ENCODE measurements at places on chromosomes 7 and 10.

- no peak for DNase-seq
Observed at GRCh38 chr7:151687523-151688235, 168.0 kb upstream of the RHEB start.

DNA sequence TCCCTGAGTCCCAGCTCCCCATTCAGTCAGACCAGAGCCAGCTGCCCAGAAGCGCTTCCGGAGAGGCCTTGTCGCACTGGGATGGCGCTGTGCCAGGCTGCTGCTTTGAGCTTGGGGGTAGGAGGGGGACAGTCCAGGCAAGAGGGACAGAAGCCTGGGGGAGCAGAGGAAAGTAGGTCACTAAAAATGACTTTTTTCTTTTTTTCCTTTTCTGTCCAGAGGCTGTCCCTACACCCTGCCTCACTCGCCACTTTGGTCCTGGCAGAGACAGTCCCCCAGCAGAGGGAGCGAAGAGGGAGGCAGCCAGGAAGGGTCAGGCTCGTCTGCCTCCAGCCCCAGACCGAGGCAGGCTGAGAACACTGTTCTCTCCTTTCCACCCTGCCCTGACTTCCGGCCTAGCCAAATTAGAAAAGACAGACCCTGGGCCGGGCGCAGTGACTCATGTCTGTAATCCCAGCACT is 15.8 kb upstream of the TRIM8 start:
- no peak for DNase-seq

GRCh38 chr7:8149222-8149621 is 112.7 kb downstream of the ICA1 start:
- peak; percentile 53 for DNase-seq

GRCh38 chr7:123533553-123533917 is 860 bp downstream of the IQUB start:
- DNase-seq = no peak

GRCh38 chr7:42453931-42454361 is 216.9 kb upstream of the GLI3 start:
- no peak for DNase-seq

- DNase-seq = peak; percentile 21
Observed at GRCh38 chr7:124276005-124276622, 243.2 kb upstream of the TMEM229A start.

DNA sequence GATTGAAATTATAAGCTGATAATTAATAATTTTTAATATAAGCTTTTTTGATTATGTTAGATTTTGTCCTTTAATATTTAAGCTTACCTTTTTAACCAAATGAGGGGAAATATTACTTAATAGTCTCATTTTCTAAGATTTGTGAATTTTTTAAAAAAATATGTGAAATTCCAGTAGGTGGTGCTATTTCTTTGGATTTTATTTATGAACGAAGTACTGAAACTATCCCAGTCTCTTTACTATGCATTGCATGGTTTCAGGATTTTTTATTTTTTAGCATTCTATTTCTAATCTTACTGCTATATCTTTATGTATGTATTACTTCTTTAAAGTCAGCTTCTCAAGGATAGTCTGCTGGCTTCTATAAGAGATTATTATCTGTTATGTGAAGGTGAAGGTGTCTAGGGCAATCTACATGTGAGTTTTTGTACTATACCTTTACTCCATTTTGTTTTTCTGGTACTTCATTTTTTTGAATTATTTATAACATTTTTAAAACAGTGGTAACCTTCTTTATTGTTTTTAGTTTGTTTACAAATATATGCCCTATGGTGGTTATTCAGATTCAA is 78.3 kb downstream of the ATRNL1 start:
- peak; percentile 57 for DNase-seq

GRCh38 chr7:84624927-84625326 is 430.3 kb upstream of the SEMA3A start:
- no peak for DNase-seq

DNA sequence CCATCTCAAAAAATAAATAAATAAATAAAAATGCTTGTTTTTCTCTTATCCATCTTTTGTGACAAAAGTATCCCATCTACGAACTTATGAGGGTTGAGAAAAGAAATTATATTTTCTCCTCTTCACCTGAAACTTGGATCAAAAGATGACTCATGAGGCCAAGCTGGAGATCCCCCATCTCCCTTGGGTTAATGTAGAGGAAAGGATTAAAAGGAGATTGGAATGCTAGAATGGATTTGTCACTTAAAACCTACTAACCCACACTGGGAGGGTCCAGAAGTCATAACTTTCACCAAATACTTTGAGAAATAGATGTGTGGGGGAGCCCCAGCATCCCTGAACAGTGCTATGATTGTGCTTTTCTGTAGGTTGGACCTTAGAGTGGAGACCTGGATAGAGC is 46.3 kb upstream of the PIK3CG start:
- no peak for DNase-seq

DNA sequence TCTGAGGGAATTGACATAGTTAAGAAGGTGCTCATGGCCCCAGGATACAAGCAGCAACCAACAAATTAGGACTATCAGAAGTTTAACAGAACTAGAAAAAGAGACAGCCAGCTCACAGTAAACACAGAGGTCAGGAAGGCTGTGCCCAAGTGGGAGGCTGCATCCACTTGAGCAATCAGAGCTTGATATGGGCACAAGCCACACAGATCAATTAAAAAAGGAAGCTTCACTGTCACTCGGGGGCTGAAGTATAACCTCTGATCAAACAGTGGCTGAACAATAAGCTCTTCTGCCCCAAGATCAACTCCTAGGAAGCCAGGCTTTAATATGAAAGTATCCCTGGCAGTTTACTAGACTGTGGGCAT is 40.0 kb downstream of the ZNF438 start:
- no peak for DNase-seq

GRCh38 chr7:154767821-154768415 is 235.0 kb downstream of the PAXIP1 start:
- DNase-seq = no peak

GRCh38 chr10:51314481-51314880 is 240.2 kb downstream of the PRKG1 start:
- no peak for DNase-seq

DNA sequence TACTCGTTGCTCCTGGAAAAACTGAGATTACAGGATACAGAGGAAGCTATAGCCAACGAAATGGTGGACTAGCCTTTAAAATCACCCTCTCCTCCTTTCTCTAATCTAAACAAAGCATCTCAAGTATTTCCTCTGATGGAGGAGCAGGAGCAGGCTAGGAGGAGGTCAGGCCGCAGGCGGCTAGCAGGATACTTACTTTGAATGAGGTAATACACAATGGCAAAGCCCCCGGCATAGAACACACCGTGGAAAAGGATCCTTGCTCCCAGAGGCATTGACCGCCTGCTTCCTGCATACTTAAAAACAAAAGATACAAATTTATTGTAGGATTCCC is 64.4 kb downstream of the STK17A start:
- no peak for DNase-seq

- no peak for DNase-seq
Observed at GRCh38 chr7:7673240-7673550, 32.6 kb downstream of the UMAD1 start.

DNA sequence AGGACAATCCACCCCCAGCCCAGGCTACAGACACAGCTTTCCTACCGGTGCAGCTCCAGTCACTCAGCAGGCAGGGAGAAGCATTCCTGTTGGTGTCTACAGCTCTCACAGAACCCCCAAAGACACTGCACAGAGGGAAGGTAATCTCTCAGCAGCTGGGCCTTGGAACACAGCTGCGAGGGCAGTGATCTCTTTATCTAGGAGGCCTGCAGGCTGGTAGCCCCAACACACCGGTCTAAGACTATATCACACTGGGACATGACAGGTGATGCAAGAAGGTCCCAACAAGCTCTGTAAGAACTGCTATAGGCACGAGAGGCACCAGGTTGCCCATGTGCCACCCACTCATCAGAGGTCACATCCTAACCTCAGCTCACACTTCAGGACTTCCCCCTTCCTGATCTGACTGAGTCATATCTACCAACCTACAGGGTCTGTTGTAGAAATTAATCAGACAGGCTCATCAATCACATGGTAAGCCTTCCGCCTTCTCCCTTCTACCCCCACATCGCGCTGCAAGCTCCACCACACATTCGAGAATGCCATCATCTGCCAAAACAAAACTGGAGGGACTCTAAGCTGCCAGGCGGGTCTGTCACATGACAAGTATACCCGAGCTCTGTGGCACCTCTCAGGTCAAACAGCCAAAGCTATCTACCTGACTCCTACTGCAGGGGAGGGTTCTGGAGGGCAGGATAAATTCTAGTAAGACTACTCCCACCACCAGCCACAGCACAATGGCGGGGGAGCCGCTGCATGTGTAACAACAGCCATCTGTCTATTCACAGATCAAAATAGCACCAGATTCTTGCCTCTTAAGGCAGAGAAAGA is 26.1 kb downstream of the FAM53B start:
- DNase-seq = peak; percentile 73

DNA sequence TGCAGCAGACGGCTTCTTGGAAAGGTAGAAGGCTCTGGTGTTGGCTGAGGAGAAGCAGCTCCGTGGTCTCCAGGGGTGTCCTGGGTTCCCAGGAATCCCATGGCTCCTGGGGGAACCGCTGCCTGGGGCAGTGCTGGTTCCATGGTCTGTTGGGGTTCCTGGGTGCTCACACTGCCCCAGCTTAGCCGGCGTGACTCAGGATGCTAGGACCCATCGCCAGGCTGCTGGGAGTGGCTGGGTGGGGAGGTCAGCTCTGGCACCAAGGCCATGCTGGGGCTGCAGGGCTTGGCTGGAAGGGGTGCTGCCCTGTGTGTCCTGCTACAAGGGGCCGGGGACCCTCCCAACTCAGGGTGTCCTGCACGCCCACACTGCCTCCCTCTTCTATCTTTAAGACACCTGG is 9.4 kb downstream of the MGMT start:
- DNase-seq = no peak

GRCh38 chr7:87541648-87542047 is 59.0 kb downstream of the ABCB1 start:
- DNase-seq = no peak

GRCh38 chr10:32314588-32314987 is 32.4 kb downstream of the EPC1 start:
- no peak for DNase-seq

GRCh38 chr10:7121154-7121797 is 289.6 kb downstream of the SFMBT2 start:
- DNase-seq = peak; percentile 90

DNA sequence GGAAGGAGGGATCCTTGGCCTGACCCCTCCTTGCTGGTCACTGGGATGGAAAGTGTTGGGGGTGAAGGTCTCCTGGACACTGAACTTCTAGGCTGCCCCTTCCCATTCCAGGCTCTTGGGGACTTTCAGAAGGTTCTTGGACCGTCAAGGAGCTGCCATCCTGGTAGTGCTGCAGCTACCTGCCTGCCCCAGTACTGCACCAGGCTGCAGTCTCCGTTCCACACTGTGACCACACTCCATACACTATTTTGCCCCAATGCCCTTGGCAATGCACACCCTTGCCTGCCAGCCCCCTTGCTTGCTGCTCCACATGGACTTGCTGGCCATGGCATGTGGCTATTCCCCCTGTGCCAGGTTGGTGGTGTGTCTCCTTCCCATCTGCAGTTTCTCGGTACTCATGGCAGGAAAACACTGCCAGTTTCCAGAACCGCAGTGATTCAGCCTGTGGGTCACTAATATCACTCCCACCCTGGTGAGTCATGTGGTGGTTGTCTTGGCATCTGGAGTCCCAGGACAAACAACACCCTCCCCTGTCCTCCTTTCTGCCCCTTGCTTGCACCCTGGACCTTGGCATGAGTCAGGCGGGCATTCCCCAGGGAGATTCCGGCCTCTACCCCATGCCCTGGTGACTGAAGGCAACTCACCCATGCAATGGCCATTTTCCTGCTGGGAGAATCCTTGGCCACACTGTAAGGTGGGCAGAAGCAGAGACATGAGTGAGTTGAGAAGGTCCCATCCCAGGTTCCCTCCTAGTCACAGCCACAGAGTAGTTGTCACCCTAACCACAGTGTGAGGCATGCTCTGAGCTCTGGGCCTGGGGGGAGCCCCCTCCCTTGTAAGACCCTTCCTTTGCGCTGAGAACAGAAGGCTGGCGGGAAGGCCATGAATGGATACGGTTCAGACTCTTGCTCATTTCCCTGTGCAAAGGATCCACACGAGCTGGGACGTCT is 32.8 kb downstream of the GOLGA7B start:
- DNase-seq = no peak

DNA sequence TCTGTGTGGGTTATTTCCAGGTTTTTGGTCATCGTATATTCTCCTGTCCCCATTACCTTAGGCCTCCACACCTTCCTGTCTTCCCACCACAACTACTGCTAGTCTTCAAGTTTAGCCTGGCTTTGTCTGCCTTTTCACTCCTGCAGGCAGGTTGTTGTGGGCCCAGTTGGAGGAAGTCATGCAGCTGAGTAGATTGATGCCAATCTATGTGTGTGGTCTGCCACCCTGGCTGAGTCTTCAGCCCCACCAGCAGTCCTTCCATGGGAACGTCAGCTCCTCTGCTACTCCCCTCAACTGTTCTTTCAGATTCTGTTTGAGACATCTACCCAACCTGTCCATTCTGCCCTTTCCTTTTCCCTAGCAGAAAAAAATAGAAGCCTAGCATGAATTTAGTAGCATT is 6.3 kb downstream of the RINT1 start:
- no peak for DNase-seq

DNA sequence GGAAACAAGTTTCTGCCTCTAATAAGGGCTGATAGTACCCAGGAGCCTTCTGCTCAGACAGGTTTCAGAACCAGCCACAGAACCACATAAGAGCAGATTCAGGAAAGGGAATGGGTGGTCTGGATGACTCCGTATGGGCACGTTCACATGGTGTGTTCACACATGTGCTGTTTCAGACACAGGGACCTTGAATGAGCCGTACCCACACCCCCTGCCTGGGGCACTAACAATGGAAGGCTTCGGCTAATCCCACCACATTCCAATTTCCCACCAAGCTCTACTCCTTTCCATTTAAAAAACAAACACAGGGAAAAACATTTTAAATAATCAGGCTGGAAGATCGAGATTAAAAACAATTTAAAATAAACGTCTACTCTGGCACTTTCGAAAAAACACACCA is 217.3 kb downstream of the GRID1 start:
- no peak for DNase-seq

DNA sequence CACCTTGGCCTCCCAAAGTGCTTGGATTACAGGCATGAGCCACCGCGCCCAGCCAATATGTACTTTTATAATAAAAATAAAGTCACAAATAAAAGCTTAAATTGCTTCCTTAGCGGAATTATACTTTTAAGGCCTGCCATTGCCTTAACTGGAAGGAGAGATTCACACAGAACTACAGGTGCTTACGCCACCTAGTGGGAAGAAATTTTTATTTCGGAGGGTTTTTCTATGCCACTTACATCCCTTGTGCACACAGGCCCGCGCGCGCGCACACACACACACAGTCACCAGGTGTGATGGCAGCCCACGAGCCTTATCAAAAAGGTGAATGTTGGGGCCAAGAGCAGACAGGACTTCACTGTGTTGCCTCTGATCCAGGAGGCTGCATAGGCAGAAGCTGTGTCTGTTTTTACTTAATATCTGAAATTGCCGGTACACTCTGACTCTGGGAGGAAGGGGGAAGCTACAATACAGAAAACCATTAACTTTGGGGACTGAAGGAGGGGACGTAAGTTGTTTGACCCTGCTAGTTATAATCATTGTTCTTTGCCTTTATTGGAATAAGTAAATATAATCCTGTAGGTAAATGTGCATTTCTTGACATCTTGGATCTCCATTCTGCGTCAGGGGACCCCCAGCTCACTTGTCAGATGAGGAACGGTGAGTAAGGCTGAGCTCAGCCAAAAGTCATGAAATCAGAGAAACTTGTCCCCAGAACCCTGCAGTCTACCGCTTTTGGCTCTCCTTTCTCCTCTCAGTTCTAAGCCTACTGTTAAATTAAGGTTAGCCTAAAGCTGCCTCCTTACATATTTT is 87.1 kb downstream of the SLC16A9 start:
- peak; percentile 68 for DNase-seq

GRCh38 chr7:90957883-90958282 is 306.4 kb upstream of the FZD1 start:
- DNase-seq = no peak

- no peak for DNase-seq
Observed at GRCh38 chr10:60186315-60187071, 203.2 kb downstream of the ANK3 start.

Measured in Kasumi-1 (cell line).